ENCODE measurements at places on chromosomes 2 and 18.

- DNase-seq = no peak
These were observed 29.9 kb upstream of the STAT4 start for GRCh38 chr2:191180713-191181112.

DNA sequence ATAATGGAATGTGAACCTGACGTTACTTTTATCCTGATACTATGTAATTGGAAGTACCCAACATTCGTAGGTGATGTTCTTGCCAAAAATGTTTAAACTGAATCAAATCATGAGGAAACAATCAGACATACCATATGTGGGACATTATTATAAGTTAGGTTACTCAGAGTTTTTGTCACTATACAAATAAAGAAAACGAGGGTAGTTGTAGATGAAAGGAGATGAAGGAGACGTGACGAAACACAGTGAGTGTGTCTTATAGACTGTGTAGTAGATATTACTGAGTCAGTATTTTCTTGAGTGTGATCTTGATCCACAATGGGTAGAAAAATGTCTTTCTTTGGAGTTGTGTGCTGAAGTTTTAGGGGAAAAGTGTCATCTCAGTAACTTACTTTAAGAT is 176.8 kb downstream of the ZNF407 start:
- no peak for DNase-seq

- peak; percentile 15 for DNase-seq
These were observed 180.5 kb downstream of the DIS3L2 start for GRCh38 chr2:232142049-232142448.

DNA sequence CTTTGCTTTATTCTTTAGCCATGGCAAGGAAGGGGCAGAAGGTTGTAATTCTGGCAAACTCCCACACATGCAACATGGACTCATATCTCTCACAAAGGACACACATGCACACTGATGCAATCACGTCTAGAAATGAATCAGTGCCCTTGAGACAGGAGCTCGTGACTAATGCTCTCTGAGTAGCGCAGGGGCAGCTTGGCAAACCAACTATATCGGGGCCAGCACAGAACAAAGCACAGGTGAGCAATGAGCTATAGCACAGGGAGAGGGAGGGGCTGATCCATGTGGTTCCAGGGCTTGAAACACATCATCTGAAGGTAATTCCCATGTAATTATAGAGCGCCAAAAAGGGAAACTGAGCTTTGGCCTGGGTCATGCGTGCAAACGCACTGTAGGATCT is 165.2 kb upstream of the KLF7 start:
- peak; percentile 26 for DNase-seq

- DNase-seq = no peak
These were observed 181.9 kb upstream of the HAAO start for GRCh38 chr2:42974169-42974720.

GRCh38 chr2:219388907-219389156 is 1.1 kb upstream of the DNPEP start:
- no peak for DNase-seq

DNA sequence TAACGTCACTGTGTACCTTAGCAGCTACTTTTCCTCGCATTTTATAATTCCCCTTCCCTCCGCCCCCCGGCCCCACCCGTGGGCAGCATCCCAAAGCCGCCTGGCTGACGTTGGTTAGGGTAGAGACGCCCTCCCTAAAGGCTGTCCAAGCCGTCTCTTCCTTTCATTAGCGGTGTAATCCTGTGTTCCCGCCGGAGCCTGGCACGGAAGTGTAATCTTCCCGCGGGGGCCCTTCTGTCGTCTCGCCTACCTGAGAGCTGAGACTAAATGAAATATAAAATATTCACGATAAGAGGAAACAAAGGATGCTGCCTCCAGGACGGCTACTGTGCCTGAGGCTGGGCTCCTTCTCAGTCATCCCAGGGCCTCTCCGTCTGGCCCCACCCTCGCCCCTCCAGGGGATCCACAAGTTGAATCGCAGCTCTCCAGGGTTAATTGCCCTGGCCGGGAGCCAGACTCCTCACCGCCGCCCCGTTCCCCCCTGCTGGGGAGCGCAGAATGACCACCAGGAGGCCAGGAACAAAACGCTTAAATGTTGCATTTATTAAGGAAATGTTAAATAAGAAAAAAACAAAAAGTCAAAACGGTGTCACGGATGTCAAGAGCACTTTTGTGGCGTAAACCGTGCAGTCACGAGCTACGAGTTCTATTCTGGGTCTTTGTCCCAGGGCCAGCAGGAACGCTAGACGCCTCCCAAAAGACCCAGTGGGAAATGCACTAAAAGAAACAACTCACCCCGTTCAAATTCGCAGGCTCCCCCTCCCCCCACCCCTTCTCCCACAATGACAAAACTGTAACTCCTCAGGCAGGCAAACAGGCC is 1.5 kb downstream of the RPRM start:
- no peak for DNase-seq

- no peak for DNase-seq
These were observed 804.3 kb downstream of the KCNJ3 start for GRCh38 chr2:155502766-155503165.

GRCh38 chr2:192585418-192585817 is 390.7 kb upstream of the TMEFF2 start:
- no peak for DNase-seq

DNA sequence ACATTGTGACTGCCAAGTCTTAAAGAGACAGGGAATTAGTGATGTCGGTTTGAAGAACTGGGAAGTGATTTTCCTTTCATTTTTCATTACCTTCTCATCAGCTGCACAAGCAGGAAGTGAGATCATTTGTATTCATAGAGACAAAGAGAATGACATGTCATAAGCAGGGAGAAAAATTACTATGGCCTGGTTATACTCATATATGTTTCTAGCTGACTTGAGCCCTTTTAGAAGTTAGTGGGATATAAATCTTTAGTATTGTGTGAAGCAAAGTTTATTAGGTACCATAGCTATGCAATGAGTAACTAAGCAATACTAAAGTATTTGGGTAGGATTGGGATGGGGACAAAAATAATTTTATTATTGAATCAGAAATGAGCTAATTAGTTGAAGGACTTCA is 284.1 kb downstream of the PID1 start:
- no peak for DNase-seq

GRCh38 chr2:40321016-40321623 is 130.8 kb downstream of the SLC8A1 start:
- no peak for DNase-seq
